ENCODE measurements at places on chromosomes 13 and 19. TPM values are rescaled to one million over a fixed set of nuclear protein-coding genes. Genes with fewer than 3 reads are reported as not detected.

GRCh38 chr13:106918557-106918860 is 350.6 kb upstream of the ARGLU1 start:
- DNase-seq, result no peak

DNA sequence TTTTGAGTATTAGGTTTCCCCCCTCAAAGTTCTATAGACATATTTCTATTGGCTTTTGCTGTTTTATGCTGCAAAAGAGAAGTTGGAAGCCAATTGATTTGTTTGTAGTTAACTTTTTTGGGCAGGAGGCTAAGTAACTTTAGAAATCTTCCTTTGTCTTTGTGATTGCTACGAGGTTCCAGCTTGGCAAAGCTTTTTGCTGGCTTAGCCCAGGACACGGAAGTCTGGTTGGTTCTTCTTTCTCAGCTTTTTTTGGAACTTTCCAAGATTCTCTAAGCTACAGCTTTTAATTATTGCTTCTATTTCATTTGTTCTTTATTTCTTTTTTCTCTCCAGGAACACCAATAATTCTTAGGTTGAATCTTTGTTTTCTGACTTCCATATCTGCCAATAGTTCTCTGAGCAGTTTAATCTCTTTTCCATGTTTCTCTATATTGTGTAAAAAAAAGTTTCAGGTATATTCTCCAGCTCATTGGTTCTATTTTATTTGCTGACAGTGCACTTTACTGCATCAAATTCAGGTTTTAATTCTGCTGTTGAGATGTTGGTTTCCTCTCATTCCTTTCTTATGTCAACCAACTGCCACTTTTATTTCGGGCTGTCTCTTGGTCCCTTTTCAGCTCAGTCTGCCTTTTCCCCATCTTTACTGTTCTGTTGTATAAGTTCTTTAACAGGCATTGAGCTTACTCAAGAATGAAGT is 27.8 kb downstream of the MBNL2 start:
- DNase-seq, result no peak

- DNase-seq, result peak; percentile 55
Measured at GRCh38 chr19:11197291-11198174, at the start of gene KANK2. Gene KANK2 (minus strand): TSS chr19:11197545. CDS start chr19:11194511, 3,034 bp downstream.

GRCh38 chr13:64127856-64128255 is 2712.2 kb upstream of the PCDH20 start:
- no peak for DNase-seq

The FBXO17 gene
- 43.6 TPM for total RNA-seq

- no peak for DNase-seq
Measured at GRCh38 chr13:94607939-94608338, 6.3 kb downstream of the GPR180 start.

The OR10H1 gene
- total RNA-seq, result not detected

- no peak for DNase-seq
Measured at GRCh38 chr13:61162106-61162505, 253.5 kb downstream of the PCDH20 start.

The ZNF560 gene
- not detected for total RNA-seq

DNA sequence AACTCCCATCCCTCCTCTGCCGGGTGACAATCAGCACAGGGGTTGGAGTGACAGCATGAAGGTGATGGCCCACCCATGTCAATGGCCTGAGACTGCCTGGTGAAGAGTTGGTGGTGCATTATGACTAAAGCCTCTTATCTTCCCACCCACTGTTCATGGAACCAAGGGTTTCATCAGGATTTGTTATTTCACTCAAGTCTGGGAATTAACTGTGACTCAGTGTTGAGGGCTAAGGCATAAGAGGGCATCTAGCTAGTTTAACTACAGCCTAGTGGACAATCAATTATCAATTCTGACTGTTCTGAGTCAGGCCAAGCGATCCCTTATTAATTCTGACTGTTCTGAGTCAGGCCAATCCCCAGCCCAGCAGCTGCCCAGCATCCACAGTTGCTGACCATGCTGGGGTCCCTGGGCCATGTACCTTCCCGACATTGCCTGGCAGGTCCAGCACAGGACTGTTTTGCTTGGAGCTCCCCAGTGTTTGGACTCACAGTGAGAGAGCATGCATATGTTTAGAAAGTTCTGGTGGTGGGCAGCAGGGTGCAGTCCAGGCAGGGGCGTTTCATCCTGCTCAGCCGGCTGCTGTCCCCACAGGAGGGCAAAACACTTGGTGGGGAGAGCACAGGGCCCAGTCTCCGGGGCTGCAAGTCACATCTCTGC is 65.5 kb downstream of the RASL11A start:
- no peak for DNase-seq

The KLK15 gene
- not detected for total RNA-seq

DNA sequence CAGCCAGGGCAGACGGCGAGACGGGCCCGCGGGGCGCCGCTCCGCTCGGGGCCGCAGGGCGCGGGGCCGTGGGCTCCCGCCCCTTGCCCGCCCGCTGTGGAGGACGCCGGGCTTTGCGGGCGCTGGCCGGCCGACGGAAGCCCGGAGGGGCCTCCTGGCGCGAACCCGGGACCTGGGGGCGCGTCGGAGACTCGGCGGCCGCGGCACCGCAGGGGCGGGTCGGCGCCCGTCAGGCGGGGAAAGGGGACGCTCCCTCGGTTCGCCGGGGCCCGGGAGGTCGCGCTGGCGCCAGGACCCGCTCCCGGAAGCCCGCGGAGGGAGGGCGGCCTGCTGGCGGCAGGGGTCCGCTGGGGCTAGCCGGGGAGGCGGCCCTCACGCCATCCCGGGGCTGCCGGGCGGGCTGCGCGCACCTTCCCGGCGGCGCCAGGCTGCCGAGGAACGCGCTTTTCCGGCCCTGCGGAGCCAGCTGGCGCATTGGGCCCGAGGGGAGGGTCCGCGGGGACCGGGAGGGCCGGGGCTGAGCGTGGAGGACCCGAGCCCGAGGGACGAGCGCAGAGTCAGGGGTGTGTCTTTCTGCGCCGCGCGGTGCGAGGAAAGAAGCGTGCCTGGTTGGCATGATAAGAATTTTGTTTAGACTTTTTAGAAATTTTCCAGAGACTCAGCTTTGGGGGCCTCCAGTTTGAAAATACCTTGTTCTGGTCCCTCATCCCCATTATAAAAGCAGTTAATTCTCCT is 511 bp downstream of the GARRE1 start:
- DNase-seq, result no peak

GRCh38 chr19:58083021-58083420 is 15.0 kb downstream of the ZSCAN18 start:
- no peak for DNase-seq

GRCh38 chr19:4444765-4445741 is 12.5 kb downstream of the UBXN6 start:
- no peak for DNase-seq

- DNase-seq, result no peak
Measured at GRCh38 chr13:37665420-37665819, 66.9 kb upstream of the POSTN start.

The GARIN5A gene
- total RNA-seq, result not detected

GRCh38 chr13:97475011-97475410 is 41.0 kb downstream of the RAP2A start:
- DNase-seq, result no peak

DNA sequence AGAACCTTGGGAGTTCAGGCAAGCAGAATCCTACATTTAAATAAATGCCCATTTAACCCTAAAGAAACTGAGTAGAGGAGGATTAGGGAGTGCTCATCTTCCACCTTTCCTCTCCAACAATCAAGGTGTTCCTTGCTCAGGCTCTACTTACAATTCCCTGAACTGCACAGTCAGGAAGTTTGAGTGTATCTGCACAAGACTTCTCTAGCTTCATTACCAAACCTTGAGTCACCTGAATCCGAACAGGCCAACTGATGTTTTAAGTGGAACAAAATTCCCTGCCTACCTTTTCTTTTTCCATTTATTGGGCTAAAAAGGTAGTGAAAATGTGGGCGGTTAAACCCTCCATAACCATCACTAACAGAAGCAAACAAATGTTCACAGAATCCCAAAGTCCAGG is 78.3 kb downstream of the FOXO1 start:
- DNase-seq, result no peak

- no peak for DNase-seq
Measured at GRCh38 chr13:79440958-79441528, 35.0 kb upstream of the RBM26 start.

DNA sequence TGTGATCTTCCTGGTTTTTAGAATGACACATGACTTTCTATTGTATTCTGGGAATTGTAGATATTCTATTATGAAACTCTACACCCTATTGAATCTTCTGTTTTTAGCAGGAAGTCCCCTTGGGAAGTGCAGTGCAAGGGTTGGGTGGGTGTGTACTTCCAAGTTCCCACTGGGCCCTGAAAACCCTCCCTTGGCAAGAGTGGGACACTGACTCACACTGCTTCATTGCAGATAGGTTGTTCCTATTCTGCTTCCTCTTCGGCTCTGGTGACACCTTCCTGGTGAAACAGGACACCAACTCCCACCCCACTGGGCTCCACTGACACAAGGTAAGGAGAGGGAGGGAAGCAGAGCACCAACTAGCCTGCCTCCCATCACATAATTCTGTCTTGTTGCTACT is 121.8 kb downstream of the KCTD12 start:
- DNase-seq, result no peak

The LRRC25 gene
- total RNA-seq, result 22.9 TPM

GRCh38 chr19:1361601-1362386 is 21.9 kb upstream of the NDUFS7 start:
- DNase-seq, result no peak

- no peak for DNase-seq
Measured at GRCh38 chr13:111228262-111229144, 91.9 kb upstream of the TEX29 start.

DNA sequence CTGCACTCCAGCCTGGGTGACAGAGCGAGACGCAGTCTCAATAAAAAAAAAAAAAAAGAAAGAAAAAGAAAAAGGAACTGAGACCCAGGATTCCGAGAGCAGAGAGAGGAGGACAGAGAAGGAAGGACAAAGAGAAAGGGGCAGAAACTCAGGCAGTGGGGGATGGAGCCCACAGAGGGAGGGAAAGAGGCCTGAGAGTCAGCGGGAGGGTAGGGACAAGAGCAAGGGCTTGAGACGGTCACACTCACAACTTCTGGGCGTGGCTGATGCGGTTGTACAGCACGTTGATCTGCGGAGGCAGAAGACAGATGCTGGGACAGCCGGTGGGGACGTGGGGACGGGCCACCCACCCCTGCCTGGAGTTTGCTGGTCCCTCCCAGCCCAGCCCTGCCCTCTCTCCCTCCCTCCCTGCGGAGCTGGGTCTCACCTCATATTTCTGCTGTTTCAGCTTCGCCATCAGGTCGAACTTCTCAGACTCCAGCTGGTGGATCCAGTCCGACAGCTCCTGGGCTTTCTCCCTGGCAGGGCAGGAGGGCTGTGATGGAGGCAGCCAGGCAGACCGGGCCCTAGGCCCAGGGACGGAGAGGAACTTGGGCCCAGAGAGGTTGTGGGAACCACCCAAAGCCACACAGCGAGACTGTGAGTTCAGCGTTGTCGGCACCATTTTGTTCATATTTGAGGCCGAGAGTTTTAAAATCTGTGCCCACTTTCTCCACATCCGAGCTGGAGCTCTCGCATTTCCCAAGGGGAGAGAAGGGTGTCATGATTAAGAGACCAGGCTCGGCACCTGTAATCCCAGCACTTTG is 15.2 kb downstream of the TNNT1 start:
- DNase-seq, result no peak

DNA sequence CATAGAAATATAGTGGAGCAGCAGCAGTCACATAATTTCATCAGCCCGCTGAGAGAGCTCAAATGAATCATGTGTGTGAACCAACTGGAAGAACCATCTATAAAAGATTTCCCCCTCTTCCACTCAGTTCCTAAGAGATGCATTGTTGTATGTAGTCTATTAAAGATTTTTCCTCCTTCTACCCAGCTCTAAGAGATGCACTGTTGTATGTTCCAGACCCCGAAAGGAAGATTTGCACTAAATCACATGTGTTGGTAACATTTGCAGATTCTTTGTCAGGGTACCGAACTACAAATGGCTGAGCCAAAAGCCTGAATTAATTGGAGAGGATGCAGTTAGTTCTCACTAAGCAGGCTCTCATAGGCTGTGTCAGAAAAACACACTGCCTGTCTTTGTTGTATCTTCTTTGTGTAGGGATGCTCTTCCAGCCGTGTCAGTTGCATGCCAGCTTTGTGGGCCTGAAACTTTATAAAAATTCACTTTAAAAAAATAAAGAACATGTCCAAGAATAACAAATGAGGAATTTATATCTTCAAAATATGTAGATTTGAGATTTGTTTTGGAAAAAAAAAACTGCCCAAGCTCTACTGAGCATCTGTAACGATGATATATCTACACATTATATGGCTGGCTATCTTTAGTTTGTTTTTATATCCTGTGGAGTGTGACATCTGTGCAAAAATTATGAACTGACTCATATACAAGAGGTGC is 223.1 kb downstream of the MZT1 start:
- no peak for DNase-seq

DNA sequence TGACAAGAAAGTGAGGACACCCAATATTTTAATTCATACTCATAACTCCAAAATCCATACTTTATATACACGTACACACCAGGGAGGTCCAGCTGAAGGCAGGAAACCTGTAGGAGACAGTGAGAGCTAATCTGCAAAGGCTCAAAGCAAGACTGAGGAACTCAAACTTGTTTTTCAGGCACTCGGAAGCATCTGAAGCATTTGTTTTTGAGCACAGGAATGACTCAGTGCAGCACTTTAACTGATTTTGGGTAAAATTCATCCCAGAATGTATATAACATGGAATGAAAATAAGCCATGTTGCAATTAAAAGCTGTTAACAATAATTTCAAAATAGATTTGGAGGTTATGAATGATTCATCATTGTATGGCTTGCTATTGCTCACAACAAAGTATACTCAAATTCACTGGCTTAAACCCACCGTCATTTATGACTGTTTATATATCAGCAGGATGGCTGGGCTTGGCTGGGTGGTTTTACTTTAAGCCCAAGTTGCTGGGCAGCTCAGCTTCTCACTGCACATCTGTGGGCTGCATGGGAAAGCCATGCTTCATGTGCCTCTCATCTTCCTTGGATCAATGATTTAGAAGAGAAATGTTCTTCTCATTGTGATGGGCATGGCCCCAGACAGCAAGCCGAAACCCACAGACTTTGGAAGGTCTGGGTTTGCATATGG is 177.0 kb downstream of the RFC3 start:
- no peak for DNase-seq

GRCh38 chr13:114111577-114111976 is 20.8 kb downstream of the RASA3 start:
- peak; percentile 18 for DNase-seq

- peak; percentile 73 for DNase-seq
Measured at GRCh38 chr19:38869836-38870607, 8.1 kb downstream of the RINL start.

The PLEKHF1 gene
- total RNA-seq, result 25.6 TPM

Measured in omental fat pad (tissue), 4 donors.